ENCODE measurements at places on chromosomes 3 and 15. TPM values are rescaled to one million over a fixed set of nuclear protein-coding genes. Genes with fewer than 3 reads are reported as not detected.

The CD96 gene
- total RNA-seq, result 4.2 TPM

The SLTM gene
- 70.5 TPM for total RNA-seq

GRCh38 chr15:48383031-48383430, 51.8 kb downstream of the DUT start:
- no peak for DNase-seq

GRCh38 chr3:107142171-107142570, 235.1 kb upstream of the CCDC54 start:
- DNase-seq, result no peak

Measured in RPMI7951 (cell line).